ENCODE measurements at places on chromosomes 1 and 21. TPM values are rescaled to one million over a fixed set of nuclear protein-coding genes. Genes with fewer than 3 reads are reported as not detected.

DNA sequence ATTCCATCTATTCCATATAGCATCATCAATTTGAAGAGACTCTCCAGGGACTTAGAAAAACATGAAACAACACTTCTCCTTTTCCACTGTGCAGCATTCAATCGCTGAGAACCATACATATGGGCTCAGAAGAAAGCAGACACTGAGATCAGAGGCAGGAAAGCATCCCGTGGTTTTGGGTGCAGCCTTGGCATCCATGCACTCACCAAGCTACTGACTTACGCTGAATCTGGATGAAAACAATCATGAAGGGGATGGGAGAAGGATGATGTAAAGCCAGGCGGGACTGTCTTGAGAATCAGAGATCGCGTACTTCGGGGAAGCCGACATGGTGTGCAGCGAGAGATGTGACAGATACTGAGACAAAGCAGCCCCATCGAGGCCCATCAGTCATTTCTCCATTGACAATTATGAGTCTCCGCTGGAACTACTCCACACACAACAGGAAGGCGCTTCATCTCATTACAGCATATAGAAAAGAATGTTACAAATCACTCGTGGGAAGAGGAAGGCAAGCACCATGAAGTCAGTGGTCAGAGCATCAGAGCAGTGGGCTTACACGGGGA, 2.3 kb upstream of the TIAM1 start:
- H3K4me1 ChIP-seq = no peaks in the 10 kb centered on the region
- no peak for DNase-seq
- H3K4me3 ChIP-seq = no peak overlapping the region
- H3K27ac ChIP-seq = no peak overlapping the region
- H3K27me3 ChIP-seq = no peaks in the 10 kb centered on the region

GRCh38 chr1:85575363-85575995, 5.1 kb upstream of the CCN1 start:
- H3K4me1 ChIP-seq = no peaks in the 10 kb centered on the region
- H3K4me3 ChIP-seq = no peak overlapping the region
- H3K27me3 ChIP-seq = no peaks in the 10 kb centered on the region
- H3K27ac ChIP-seq = no peak overlapping the region
- DNase-seq = no peak
- no peaks in the 10 kb centered on the region for H3K36me3 ChIP-seq

- no peak overlapping the region for H3K27ac ChIP-seq
- H3K27me3 ChIP-seq = no peaks in the 10 kb centered on the region
- DNase-seq = no peak
- H3K4me3 ChIP-seq = no peak overlapping the region
- H3K36me3 ChIP-seq = no peaks in the 10 kb centered on the region
- no peaks in the 10 kb centered on the region for H3K4me1 ChIP-seq
These were observed 2.7 kb upstream of the SLC30A10 start for GRCh38 chr1:219931033-219931432.

- H3K36me3 ChIP-seq = no peaks in the 10 kb centered on the region
- no peaks in the 10 kb centered on the region for H3K27me3 ChIP-seq
These were observed 20.3 kb upstream of the PLCH2 start for GRCh38 chr1:2455757-2456156.

DNA sequence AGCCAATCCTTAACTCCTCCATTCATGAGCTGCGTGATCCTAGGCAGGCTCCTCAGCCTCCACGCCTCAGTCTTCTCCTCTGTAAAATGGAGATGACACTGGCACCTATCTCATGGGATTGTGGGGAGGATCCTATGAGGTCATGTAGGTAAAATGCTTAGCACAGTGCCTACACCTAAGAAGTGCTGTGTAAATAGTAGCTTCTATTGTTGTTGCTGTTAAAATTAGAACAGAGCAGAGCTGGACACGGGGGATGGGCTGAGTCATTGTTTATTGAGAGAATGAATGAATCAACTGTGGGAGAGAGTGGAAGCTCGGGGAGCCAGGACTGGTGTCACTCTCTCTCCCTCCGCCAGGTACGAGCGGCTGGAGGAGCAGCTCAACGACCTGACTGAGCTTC, 43.0 kb downstream of the TMCC2 start:
- no peaks in the 10 kb centered on the region for H3K36me3 ChIP-seq
- peaks cover 23% of the 10 kb centered on the region for H3K4me1 ChIP-seq
- no peak for DNase-seq
- H3K27me3 ChIP-seq = no peaks in the 10 kb centered on the region
- H3K4me3 ChIP-seq = no peak overlapping the region
- no peak overlapping the region for H3K27ac ChIP-seq

DNA sequence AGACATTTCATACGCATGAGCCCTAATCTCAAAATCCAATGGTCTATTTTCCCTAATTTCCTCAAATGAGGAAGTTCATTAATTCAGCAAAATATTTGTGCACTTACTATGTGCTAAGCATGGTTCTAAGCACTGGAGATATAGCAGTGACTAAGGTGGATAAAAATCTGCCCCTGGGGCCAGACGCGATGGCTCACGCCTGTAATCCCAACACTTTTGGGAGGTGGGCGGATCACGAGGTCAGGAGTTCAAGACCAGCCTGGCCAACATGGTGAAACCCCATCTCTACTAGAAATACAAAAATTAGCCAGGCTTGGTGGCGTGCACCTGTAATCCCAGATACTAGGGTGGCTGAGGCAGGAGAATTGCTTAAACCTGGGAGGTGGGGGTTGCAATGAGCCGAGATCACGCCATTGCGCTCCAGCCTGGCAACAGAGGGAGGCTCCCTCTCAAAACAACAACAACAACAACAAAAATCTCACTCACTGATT, 4.3 kb upstream of the MIIP start:
- no peaks in the 10 kb centered on the region for H3K27me3 ChIP-seq
- DNase-seq = no peak
- no peak overlapping the region for H3K27ac ChIP-seq
- peaks cover 35% of the 10 kb centered on the region for H3K36me3 ChIP-seq
- no peaks in the 10 kb centered on the region for H3K4me1 ChIP-seq

The OR2T35 gene
- total RNA-seq = not detected

The C1orf105 gene
- total RNA-seq = not detected

The ADCY10 gene
- 0.32 TPM for total RNA-seq

The JAM2 gene
- total RNA-seq = 0.48 TPM

The SAMD11 gene
- total RNA-seq = not detected
